ENCODE measurements at places on chromosomes 12 and 14. TPM values are rescaled to one million over a fixed set of nuclear protein-coding genes. Genes with fewer than 3 reads are reported as not detected.

NOXRED1 gene
- not detected for total RNA-seq

GAS2L3 gene
- not detected for total RNA-seq

TCP11L2 gene
- 16.0 TPM for total RNA-seq

TAS2R30 gene
- 3.6 TPM for total RNA-seq

EFS gene
- 38.1 TPM for total RNA-seq

SLC6A12 gene
- 1.4 TPM for total RNA-seq

LIN7A gene
- total RNA-seq, result 4.6 TPM

AKAP6 gene
- total RNA-seq, result 21.1 TPM

DNA sequence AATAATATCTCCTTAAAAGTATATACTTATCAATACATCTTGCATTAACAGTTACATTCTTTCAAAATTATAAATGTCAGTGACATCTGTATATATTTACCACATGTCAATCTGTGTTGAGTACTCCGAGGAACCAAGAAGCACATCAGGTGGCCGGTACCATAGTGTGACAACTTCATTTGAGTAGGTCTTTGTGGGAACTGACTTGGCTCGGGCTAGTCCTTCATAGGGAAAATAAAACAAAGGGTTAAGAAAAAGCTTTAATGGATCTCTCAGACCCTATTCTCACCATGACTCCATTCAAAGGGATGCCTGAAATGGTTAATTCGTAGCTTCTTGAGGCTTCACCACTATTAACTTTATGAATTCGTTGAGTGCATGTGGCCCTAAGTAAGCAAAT is 94.9 kb downstream of the ELK3 start:
- no peaks in the 10 kb centered on the region for H3K4me1 ChIP-seq
- H3K4me3 ChIP-seq, result no peak overlapping the region
- no peak for DNase-seq
- H3K27ac ChIP-seq, result no peak overlapping the region
- peaks cover 17% of the 10 kb centered on the region for H3K36me3 ChIP-seq

GRCh38 chr12:118603610-118604361 is 227.4 kb downstream of the SUDS3 start:
- H3K27me3 ChIP-seq, result no peaks in the 10 kb centered on the region
- H3K36me3 ChIP-seq, result no peaks in the 10 kb centered on the region
- no peak for DNase-seq

- no peak overlapping the region for H3K4me3 ChIP-seq
- no peaks in the 10 kb centered on the region for H3K27me3 ChIP-seq
These were observed 170.7 kb upstream of the GZMB start for GRCh38 chr14:24804552-24805212.

DNA sequence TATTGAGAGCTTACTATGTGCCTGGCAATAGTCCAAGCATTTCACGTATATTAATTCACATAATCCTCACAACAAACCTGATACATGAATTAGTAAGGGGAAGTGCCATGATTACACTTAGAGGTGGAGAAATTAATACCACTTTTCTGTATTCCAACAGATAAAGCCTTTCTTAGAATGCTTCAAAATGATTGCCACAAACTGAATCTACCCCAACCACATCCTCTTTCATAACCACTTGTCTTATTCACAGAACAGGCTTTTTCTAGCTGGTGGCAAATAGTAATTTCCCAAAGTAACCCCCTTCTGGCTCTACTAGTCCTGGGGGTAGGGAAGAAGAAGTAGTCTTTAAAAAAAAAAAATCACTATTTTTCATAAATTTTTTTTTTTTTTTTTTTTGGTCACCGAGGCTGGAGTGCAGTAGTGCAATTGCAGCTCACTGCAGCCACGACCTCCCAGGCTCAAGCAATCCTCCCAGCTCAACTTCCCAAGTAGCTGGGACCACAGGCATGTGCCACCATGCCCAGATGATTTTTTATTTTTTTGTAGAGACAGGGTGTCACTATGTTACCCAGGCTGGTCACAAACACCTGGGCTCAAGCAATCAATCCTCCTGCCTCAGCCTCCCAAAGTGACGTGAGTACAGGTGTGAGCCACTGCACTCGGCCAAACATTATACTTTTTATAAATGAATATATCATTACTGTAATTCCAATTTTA is 59.0 kb upstream of the ARID2 start:
- no peak overlapping the region for H3K27ac ChIP-seq
- DNase-seq, result no peak
- no peak overlapping the region for H3K4me3 ChIP-seq

DNA sequence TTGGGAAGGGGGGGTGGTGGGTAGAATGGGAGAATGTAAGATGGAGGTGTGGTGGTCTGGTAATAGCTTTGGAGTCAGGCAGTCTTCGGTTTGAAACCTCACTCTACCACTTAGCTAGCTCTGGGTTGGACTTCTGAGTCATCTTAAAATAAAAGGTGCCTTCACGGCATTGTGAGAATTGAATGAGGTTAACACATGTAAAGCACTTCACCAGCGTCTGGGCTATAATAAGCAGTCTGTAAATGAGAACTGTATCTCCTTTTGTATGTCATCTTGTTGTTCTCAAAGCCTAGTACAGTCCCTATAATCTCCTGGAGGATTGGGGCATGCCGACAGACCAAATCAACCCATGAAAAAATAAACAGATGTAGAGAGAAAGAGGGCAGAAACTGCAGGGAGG is 11.2 kb downstream of the C2CD5 start:
- no peak overlapping the region for H3K27ac ChIP-seq
- DNase-seq, result no peak
- H3K36me3 ChIP-seq, result peaks cover 32% of the 10 kb centered on the region
- H3K27me3 ChIP-seq, result no peaks in the 10 kb centered on the region

DNA sequence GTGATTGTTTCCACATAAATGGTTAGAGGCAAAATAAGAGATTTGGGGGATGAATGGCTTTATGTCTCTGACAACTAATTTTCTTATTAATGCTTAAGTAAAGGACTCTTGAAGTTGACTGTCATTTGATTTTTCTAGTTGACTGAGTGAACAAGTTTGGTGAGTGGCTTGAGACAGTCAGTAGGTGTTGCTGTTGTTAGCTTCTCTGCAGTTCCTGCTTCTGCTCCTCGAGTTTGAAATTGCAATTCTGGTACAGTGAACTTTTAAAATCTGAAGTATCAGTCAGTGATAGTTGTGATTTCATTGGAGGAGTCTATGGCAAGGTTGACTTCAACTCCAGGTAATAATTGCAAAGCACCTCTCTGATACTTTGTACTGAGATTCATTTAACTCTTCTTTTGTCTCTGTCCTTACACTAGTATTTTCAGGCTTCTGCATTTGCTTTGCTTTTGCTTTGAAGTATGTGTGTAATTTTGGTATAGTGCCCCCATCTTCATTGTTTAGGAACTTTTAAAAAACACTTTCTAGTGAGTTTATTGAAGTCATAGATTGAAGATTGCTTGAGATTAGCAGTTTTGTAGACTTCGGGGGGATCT is 415.5 kb downstream of the PCNX1 start:
- no peak overlapping the region for H3K27ac ChIP-seq
- DNase-seq, result no peak

DNA sequence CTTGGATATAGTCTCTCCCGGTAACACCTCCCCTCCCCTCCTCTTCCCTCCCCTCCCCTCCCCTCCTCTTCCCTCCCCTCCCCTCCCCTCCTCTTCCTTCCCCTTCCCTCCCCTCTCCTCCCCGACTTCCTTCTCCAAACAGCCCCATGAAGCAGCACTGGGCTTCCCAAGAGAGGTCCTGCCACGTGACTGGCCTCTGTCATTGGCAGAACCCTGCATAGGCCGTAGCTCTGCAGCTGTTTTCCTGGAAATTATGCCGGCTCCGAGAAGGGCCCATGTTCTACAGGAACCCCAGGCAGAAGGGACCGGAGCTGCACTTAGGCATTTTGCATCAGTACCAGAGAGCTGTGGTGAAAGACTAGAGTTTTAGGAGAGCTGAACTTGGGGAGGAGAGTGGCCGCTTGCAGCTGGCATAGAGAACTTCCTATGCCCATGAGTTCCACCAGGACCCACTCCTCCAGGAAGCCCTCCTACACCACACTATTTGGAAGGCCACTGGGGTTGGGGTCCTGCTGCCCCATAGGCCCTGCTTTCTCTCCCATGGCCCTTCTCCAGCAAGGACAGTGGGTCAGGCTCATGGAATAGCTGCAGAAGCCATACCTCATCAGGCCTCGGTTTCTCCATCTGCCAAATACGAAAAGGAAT is 5.1 kb upstream of the TNFAIP2 start:
- no peaks in the 10 kb centered on the region for H3K36me3 ChIP-seq
- H3K27ac ChIP-seq, result peak overlapping the region; percentile 44
- H3K27me3 ChIP-seq, result no peaks in the 10 kb centered on the region
- H3K4me1 ChIP-seq, result peaks cover 20% of the 10 kb centered on the region

- H3K4me3 ChIP-seq, result peak overlapping the region; percentile 42
- DNase-seq, result peak; percentile 27
- H3K4me1 ChIP-seq, result no peaks in the 10 kb centered on the region
- peak overlapping the region; percentile 12 for H3K27ac ChIP-seq
These were observed 43.9 kb upstream of the FBRSL1 start for GRCh38 chr12:132445884-132446632.

DNA sequence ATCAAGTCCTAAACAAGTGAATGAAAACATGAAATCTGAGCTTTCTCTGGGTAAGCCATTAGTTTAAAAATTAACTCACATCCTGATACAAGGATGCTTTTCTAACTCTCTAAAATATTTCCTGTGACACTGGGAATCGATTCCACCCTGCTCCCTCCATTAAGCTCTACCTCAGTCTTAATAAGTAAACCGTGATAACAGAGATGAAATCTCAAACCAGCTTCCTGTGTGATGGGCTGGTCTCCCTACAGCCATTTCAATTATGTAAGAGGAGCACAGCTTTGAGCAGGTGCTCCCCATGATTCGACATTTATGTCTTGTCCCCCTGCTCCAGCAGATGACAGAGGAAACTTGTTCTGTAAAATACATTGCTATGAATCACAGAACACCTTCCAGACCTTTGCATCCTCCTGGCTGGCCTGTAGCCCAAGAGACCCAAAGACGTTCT is 59.0 kb downstream of the GAS2L3 start:
- no peak overlapping the region for H3K4me3 ChIP-seq
- no peaks in the 10 kb centered on the region for H3K4me1 ChIP-seq
- no peak for DNase-seq
- no peaks in the 10 kb centered on the region for H3K27me3 ChIP-seq
- no peak overlapping the region for H3K27ac ChIP-seq

GRCh38 chr12:22682663-22683062 is 57.7 kb downstream of the ETNK1 start:
- H3K27me3 ChIP-seq, result no peaks in the 10 kb centered on the region
- H3K36me3 ChIP-seq, result peaks cover 19% of the 10 kb centered on the region
- H3K27ac ChIP-seq, result no peak overlapping the region

DNA sequence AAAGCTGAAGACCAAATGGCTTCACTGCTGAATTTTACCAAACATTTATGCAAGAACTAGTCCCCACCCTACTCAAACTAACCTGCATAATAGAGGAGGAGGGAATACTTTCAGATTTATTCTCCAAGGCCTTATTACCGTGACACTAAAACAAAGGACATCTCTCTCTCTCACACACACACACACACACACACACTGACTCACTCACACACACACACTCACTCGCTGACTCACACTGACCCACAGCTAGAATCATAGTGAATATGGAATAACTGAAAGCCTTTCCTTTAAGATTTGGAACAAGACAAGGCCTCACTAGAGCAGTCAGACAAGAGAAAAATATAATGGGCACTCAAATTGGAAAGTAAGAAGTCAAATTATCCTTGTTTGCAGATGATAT is 1014.1 kb downstream of the TMTC2 start:
- no peak overlapping the region for H3K4me3 ChIP-seq
- no peaks in the 10 kb centered on the region for H3K4me1 ChIP-seq
- H3K27ac ChIP-seq, result no peak overlapping the region
- DNase-seq, result no peak
- H3K36me3 ChIP-seq, result no peaks in the 10 kb centered on the region

- H3K4me1 ChIP-seq, result no peaks in the 10 kb centered on the region
- DNase-seq, result no peak
These were observed 29.2 kb downstream of the BTBD7 start for GRCh38 chr14:93303659-93304058.

Data from ascending aorta (tissue), 2 donors.